ENCODE measurements at places on chromosomes 3 and 15.

- no peak for DNase-seq
Measured at GRCh38 chr15:98937413-98938104, 70.0 kb downstream of the PGPEP1L start.

GRCh38 chr15:90336705-90337141 is 15.4 kb upstream of the ZNF774 start:
- DNase-seq: peak; percentile 23

- DNase-seq: no peak
Measured at GRCh38 chr3:147458995-147459704, 50.0 kb downstream of the ZIC1 start.

DNA sequence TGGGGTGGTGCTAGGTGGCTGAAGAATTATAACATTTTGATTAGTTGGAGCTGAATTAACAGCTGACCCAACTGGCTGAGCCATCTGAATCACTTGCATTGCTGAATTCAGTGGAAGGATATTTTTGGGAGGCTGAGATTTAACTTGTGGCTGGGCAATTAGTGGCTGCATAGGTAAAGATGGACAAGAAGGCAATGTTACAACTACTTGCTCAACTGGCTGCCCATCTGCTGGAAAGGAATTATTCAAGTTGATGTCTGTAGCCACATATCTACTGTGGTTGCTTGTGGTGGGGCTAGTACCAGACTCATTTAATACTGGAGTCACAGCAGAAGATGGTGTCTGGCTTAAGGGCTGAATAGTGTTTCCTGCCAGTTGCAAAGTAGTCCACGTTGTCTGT is 36.4 kb downstream of the USF3 start:
- DNase-seq: peak; percentile 9

DNA sequence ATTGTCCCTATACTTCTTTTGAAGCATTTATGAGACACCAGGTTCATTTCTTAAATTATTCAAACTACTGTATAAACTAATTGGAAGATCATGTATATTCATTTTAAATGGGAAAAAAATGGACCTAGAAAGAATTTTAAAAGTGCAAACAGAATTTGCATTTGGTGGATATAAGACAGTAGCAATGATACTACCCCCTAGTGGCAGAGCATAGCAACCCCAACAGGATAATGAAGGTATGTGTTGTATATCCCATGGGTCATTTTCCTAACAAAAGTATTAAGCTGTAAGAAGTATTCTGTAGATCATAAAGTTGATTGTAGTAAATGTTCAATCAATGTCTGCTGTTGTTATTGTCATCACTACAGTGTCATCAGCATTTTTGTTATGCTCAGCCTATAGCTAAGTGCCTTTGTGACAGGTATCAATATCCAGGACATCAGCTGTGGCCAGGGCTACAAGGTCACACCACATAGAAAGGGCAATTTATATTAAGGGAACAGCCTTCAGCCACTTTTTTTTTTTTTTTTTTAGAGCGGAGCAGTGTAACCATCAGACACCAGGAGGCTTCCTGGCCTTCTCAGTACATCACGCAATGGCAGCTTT is 175.8 kb downstream of the FOXB1 start:
- peak; percentile 51 for DNase-seq

GRCh38 chr3:37980462-37981347 is 9.9 kb upstream of the VILL start:
- DNase-seq: no peak

- DNase-seq: no peak
Measured at GRCh38 chr15:31083370-31083780, 18.1 kb downstream of the TRPM1 start.

DNA sequence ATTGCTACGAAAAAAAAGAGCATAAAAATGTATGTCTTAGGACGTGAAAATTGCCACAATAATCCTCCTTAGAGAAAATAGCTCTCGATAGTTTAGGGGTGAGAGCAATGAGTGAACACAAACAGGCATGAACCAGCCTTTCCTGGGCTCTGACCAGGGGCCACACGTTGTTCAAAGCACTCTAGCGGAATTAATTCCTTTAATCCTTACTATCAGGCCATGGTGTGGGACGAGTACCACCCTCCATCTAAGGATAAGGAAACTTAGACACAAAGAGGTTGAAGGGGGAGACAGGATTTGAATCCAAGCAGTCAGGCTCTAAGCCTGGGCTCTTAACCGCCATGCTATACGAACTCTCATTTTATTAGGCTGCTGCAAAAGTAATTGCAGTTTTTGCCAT is 81.9 kb upstream of the CACNA2D3 start:
- no peak for DNase-seq

DNA sequence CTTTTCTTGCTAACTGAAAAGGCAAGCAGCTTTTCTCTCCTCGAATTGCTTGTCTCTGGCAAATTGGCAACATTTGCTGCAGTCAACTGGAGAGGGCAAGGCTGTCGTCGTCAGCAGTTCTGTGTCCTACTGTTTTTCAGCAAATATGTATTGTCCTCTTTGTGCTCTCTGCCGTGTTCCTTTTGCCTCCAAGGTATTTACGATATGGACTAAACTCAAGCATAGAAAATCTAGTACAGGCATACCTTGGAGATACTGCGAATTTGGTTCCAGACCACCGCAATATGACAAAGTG is 558 bp upstream of the SLC30A4 start:
- DNase-seq: no peak

- no peak for DNase-seq
Measured at GRCh38 chr15:98514034-98514622, 134.2 kb upstream of the IGF1R start.

- no peak for DNase-seq
Measured at GRCh38 chr3:189988854-189989253, 131.8 kb downstream of the P3H2 start.

GRCh38 chr15:67458331-67459029 is 62.5 kb upstream of the C15orf61 start:
- no peak for DNase-seq

- DNase-seq: no peak
Measured at GRCh38 chr3:177679568-177680471, 482.5 kb upstream of the TBL1XR1 start.

DNA sequence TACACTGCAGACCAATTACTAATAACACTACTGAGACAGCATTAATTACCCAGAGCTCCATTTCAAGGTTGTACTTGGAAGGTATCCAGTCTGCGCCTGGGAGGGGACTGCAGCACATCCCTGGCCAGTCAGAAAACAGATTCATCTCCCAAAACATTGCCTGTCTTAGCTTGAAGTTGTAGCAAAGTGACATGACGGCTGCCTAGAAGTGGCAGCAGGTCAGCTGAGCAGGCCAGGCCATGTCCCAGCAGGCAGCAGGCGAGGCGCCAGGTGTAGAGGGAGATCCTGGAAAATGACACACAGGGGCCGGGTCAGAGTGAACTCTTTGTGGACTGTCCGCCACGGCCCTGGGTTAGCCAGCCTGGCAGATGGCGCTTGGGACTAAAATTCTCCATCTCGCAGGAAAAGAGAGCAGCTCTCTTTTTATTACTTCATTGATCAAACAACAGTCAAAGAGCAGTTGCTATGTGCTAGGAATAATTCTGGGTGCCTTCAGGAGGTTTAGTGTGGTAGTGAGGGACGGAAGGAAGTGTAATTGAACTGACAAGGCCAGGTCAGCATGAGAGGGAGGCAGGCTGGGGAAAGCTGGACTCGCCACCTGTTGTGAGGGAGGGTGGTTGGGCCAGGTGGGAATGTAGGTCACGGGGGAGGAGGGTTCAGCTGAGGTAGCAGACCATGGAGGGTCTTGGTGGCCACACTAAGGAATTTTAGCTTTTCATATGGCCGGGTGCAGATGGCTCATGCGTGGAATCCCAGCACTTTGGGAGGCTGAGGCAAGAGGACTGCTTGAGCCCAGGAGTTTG is 1.3 kb upstream of the MAP6D1 start:
- no peak for DNase-seq

- no peak for DNase-seq
Measured at GRCh38 chr3:168820810-168821415, 725.2 kb upstream of the GOLIM4 start.

- DNase-seq: no peak
Measured at GRCh38 chr3:193489949-193490348, 64.7 kb downstream of the ATP13A4 start.

DNA sequence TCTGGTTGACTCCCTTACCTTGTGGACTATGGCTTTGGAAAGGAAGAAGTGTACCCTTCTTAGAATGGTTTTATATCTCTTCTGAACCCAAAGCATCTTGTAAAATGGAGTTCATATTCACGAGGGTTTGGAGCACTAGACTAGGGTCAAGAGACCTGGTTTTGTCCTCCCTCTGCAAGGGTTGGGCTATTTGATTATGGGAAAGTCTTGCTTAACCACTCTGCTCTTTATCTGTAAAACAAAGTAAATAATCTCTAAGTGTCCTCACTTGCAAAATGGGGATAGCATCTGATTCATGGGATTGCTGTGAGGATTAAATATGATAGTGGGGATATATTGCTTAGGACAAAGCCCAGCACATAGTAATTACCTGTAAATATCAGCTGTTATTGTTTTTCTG is 17.9 kb upstream of the SLC2A2 start:
- DNase-seq: no peak

DNA sequence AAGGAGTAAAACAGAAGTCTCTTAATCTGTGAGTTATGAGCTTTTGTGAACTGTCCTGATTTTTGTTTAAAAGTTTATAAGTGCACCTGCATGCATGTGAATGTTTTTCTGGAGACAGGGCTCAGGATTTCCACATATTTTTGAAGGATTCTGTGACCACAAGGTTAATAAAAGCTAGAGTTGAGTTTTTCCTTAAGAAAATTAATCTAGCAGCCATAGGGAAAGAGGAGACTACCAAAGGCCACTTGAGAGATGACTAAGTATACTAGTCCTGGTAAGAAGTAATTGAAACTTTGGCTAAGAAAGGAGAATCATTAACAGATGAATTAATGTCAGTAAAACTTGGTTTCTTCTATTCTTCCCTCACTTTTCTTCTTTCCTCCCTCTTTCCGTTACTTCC is 176.8 kb upstream of the EPHA3 start:
- DNase-seq: no peak

DNA sequence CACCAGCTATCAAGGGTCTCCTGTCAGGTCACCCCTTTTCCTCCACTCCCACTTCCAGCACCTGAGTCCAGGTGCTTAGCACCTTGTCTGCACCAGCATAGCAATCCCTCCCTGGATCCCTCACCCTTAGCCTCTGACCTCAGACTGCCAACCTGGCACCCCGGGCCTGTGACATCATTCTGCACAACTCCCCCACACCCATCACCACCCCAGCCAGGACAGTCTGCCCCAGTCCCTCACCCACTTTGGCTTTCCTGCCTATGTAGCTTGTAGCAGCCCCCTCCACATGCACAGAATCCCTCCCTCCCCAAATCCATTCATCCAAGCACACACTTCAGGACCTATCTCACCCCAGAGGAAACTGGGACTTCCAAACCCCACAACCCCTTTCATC is 819 bp upstream of the PLXNB1 start:
- no peak for DNase-seq

GRCh38 chr15:94042180-94042928 is 189.0 kb upstream of the MCTP2 start:
- DNase-seq: no peak

DNA sequence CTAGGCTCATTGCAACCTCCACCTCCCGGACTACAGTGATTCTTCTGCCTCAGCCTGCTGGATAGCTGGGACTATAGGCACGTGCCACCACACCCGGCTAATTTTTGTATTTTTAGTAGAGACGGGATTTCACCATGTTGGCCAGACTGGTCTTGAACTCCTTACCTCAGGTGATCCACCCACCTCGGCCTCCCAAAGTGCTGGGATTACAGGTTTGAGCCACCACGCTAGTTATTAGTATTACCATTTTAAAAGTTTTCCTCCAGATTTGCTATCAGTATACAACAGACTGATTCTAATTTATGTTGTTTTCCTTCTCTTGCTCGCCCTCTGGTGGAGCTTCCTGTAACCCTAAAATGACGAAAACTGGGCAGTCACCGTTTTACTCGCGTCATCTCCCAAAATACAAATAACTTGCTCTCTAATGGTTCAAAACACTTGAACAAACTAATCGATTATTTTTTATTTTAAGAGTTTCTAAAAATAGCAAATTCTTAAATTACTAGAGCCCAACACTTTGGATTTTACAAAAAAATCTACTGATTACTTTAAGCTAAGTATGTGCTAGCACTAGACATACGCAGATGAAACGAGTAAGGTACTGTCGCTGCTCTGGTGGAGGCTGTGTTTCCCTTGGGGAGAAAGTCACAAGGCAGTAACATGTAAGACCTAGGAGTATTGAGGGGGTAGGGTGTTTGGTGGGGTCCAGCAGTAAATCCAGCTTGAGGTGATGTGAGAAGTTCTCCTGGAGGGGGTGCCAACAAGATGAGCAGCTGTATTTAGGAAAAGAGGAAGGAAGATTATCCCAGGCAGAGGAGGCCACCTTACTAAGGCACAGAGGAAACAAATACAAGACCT is 203.3 kb downstream of the MBNL1 start:
- peak; percentile 70 for DNase-seq

DNA sequence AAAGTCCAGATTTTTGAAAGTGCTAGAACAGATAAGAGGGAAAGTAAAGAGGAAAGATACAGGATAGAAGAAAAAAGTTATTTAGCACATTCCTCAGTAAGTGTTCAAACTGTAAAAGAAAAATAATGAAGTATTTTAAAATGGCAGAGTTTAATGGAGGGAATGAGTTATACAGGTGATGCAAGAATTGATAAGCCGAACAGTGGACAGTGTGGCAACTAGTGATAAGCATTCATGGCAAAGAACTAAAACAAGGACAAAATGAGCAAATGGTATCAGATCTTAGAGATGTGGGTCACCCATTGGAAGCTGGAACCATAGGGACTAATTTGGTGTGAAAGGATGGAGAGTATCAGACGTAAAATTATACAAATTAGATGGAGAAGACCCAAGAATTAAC is 622.9 kb upstream of the SGO1 start:
- DNase-seq: no peak

DNA sequence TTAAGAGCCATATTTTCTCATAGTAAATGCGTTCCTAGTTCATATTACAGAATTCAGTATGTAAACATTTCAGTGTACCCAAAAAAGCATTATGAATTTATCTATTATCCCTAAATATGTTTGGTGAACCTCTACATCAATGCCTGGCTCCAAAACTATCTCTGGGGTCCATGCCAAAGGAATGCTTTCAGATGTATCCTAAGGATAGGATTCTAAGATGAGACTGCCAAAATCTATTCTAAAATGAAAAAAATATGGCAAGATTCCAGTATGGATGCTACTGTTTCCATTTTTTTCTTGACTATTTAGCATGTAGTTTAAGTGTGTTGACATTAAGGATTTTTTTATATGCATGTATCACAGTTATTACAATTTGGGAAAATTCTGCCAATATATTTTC is 18.8 kb downstream of the EIF5A2 start:
- DNase-seq: no peak

DNA sequence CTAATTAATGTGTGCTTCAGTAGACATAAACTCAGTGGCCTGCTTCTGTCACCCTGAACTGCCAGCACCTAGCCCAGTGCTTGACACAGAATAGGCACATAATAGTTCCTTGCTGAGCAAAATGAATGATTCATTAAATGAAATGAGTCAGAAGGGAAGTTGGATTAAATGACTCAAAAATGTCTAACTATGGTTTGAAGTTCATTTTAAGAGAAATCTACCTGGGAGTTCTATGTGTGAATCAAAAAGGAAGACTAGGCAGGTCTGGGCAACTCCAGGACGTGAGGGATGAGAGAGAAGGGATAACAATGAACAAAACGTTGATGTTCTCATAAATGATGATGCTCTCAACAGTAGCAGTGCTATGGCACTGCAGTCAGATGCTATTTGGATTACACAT is 175.0 kb downstream of the CFAP20DC start:
- DNase-seq: no peak

Data from OCI-LY7 (cell line).